ENCODE measurements at places on chromosomes 1 and 21.

DNA sequence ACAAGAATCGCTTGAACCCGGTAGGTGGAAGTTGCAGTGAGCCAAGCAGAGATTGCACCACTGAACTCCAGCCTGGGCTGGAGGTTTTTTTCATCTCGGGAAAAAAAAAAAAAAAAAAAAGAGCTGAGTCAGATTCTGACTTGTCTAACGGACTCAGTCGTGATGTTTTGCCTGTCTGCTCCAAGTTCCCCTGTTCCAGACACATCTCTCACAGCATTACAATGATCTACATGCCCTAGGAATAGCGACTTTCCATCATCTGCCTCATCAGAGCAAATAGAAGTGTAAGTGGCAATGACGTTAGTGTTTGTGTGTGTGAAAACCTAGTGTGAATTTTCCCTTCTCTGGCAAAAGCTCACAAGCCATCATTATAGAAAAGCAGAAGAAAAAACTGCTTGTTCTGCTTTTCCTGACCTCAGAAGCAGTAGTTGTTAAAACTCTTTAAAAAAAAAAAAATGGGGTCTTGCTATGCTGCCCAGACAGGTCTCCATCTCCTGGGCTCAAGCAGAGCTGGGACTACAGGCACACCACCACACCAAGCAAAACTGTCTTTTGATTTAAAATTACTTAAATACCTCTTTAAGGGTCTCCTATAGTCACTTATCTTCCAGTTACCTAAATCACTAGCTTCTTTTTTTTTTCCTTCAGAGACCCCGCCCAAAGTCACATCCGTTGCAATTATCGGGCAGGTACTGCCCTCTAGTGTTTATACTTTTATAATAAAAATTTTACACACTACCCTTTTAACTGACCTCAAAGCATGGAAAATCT is 37.3 kb downstream of the PLEKHO1 start:
- no peak for DNase-seq

DNA sequence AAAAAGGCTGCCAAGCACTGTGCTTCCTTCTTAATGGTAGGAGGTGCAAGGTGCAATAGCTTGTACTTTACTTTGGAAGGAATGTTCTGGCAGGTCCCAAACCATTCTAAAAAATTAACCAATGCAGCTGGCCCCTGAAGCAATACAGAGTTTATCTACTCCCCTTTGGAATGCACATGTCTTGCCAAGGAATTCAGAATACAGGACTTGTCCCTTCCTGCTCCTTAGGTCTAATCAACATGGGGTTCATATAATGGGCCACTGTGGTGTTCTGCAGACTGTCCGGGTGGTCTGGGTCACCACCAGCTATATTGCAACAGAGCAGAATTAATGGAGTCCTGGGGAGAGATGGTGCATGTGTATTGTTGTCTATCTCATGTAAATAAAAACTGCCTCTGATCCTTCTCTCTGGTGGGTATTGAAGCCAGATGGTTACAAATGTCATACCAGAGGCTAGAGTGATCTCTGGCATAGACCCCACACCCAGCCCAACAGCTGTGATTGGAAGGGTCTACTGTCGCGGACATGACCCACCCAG is 112.8 kb downstream of the RIPK4 start:
- DNase-seq: no peak

- no peak for DNase-seq
These were observed 17.8 kb upstream of the PARS2 start for GRCh38 chr1:54782156-54782555.

GRCh38 chr1:58266242-58266641 is 280.3 kb downstream of the OMA1 start:
- DNase-seq: no peak

DNA sequence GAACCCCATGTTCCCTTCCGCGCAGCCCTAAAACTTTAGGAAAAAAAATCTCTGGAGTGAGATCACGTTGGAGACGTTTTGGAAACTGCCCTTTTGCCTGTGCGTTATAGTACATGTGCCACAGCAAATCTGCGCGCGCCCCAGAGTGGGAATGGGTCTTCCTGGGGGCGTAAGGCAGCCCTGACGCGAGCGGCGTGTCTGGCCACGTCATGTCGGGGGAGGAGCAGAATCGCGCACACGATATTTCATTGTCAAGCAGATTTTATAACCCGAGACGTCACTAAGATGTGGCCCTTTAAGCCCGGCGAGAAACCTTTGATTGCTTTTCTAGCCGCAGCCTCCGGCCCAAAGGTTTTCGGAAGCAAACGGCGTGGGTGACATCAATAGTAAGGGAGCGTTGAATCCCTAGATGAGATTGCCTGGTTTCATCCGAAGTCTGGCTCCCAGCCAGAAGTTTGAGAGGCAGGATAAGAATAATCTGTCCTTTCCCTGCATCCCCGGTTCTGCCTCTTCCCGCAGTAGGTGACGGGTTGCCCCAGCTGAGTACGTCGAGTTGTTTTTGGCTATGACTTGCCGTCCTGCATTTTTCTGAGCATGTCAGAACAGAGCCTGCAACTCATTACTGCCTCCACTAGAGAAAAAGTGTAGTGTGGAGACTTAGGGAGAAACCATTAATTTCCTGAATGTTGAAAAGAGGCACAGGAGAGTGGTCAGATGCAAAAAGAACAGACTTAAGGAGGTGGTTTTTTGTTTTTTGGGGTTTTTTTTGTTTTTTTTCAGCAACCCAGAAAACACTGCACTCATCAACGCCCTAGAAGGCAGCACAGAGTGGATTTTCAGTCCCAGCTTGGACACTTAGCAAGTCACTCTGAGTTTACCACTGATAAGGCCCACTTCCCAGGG is 817 bp upstream of the PMVK start:
- peak; percentile 89 for DNase-seq

- no peak for DNase-seq
These were observed 124.8 kb downstream of the RIPK4 start for GRCh38 chr21:41641821-41642701.

GRCh38 chr1:143584508-143584907 is 387.3 kb downstream of the FAM72C start:
- DNase-seq: no peak

DNA sequence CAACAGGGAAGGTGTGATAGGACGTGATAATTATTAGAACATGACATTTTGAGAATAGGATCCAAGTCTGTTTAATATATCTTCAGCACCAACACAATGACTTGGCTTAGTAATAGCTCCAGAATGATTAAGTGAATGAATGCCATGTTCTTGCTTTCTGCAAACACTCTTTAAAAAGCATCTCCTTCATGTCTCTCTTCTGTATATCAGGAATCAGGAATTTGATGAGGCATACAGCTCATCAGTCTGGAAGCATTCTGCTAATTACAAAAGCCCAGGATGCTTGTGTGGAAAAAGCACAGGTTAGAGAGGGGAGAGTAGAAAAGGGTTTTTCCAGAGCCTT is 113.0 kb upstream of the ZNF648 start:
- no peak for DNase-seq

- DNase-seq: no peak
These were observed 62.4 kb upstream of the WNT4 start for GRCh38 chr1:22204989-22205913.

DNA sequence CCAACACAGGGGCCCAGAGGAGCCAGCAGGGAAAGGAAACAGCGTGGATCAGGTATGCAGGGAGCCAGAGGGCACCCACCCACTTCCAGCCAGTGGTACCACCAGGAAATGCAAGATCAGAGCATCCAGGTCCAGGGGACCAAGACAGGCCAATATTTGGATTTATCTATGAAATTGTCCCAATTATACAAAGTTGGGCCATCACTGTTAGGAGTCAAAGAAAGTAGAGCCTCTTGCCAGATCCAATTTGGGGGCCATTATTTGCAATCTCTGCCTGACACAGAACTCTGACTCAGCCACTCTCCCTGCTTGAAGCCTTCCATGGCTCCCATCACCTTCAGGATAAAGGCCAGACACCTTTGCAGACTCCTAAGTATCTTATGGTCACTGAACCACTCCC is 21.1 kb upstream of the TAS1R2 start:
- no peak for DNase-seq

DNA sequence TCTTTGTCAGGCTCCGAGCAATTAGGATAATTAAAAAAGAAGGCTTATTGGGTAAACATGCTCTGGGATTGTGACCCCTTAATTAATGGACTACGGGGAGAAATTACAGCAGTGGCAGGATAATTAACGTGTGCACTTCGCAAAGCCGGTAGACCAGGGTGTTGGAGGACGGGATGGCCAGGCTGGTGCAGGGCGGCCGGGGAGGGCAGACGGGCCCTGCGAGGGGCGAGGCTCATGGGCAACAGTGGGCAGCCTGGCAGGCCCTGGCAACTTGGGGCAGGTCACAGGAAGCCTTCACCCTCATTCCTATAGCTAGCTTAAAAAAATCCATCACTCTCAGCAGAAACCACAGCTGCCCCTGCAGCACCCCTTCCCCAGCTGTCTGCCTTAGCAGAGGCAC is 186.2 kb upstream of the ARHGEF16 start:
- DNase-seq: no peak

DNA sequence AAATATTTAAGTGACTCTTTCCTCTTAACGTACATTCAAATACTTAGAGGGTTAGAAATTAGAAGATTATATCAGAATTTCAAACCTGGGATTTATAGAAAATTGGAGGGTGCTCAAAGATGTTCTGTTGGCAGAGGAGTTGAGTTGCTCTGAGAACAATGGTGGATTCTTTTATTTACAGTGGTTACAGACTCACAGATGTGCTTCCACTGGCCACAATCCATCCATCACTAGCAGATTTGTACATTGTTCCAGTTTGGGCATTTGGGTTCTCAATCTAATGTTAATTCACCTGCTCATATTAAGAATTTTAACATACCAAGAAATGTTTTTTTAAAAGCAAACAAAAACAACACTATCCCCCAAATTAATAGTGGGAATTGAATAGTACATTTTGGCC is 23.5 kb downstream of the DNAJC6 start:
- DNase-seq: no peak

- DNase-seq: no peak
These were observed 40.4 kb upstream of the KCNH1 start for GRCh38 chr1:211174375-211174774.

DNA sequence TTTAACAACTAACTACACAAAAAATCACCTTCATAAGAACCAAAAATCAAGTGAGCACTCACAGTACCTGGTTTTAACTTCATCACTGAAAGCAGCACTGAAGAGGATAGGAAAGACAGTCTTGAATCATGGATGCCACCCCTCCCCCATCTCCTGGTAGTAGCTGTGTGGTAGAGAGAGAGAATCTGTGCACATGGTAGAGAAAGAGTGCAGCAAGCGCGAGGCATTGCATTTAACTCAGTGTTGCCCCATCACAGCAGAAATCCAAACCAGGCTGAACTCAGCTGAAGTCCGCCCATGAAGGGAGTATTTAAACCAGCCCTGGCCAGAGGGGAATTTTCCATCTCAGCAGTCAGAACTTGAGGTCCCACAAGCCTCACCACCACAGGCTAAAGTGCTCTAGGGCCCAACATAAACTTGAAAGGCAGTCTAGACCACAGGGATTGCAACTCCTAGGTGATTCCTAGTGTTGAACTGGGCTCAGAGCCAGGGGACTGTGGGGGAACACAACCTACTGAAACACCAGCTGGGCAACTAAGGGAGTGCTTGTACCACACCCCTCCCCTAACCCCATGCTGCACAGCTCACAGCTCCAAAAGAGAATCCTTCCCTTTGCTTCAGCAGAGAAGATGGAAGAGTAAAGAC is 38.4 kb downstream of the VAV3 start:
- DNase-seq: no peak

DNA sequence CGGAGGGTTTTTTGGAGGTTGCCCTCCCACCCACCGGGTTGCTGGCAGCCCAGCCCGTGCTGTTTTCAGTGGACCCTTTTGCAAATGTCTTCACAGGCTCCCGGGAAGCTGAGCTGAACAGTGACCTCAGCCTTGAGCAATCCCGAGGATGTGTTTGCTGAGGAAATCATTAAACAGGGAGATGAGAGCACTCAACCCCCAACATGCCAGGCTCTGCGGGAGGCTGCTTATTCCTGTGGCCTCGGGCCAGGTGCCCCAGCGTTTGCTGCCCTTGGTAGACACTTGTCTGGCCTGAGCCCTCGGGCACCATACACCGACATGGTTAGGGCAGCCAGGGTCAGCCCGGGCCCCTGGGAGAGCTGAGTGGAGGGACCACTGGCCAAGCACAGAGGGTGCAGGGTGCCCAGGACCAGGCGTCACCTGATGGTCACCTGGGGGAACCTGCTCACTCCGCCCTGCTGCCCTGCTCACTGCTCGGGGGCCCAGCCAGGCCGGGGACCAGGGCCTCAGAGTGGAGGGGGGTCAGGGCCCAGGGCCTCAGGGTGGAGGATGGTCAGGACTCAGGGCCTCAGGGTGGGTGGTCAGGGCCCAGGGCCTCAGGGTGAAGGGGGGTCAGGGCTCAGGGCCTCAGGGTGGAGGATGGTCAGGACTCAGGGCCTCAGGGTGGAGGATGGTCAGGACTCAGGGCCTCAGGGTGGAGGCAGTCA is 42.5 kb upstream of the POFUT2 start:
- no peak for DNase-seq

- no peak for DNase-seq
These were observed 120.2 kb downstream of the ZC3H11B start for GRCh38 chr1:219492717-219493116.

DNA sequence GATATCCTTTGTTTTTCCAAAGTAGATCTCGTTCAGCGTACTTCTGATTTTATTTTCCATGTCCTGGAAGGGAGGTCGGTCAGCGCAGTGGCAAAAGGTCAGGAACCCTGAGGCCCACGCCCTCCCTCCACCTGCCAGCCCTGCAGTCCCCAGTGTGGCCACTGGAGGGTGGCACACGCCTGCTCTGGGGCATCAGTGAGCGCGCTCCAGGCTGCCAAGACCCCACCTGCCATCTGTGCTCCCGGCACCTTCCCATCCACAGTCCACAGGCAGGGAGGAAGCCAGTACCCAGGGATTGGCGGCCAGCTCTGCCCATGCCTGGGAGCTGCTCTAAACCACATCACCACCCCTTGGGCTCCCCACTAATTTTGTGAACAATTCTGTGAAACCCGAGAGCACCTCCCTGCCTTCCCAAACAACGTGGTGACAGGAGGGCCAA is 32.3 kb downstream of the SLC66A1 start:
- no peak for DNase-seq

DNA sequence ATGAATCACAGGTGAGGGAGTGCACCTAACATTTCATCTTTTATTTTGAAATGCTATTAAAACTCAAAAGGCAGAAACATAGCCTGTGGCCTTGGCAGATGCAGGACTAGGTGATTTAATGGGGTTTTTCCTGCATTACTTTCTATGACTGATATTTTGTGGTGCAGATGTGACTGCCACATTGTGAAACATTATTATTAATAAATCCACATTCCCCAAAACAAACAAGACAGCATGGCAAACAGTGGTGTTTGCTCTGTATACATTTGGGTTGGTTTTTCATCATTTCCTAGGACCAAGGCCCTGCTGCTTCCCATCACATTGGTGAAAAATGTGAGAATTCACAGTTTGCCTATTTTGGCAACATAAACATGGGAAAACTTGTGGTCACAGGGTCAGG is 247.6 kb upstream of the SGIP1 start:
- DNase-seq: no peak

DNA sequence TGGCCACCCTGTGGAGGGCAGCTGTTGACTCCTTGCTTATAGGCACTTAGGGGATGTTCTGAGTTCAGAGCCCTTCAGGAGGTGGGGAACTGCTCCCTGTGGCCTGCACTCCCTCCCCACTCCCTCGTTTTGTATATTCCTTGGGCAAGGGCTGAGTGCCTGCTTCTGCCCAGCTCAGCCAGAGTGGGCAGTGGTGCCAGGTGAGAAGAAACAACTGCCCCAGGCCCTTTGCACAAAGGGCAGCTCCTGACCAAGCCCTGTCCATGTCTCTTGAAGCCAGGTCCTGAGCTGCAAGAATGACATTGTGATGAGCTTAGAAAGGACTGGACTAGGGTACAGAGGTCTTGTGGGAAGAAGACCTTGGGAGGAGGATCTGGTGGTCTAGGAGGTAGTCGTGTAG is 2.2 kb downstream of the AGTRAP start:
- DNase-seq: no peak

- no peak for DNase-seq
These were observed 42.3 kb downstream of the AZIN2 start for GRCh38 chr1:33123266-33123665.
